ENCODE measurements at places on chromosomes 7 and 10.
A peak's percentile ranks its signal among the peaks of the same experiment; 100 is the strongest.

DNA sequence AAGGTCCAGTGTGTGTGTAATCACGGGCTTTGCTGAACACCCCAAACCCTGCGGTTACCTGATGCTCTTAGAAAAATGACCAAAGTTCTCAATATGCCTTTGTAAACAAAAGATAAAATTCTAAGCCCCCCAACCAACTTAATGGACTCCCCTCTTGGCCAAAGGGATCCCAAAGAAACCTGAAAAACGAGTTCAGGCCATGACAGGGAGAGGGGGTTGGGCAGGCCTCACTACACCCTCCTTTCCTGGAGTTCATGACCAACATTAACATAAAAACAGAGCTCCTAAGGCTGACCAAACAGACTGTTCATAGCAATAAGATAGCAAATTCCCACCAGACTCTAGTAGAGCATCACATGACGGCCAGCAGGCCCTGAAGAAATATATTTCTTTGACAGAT lies 3.0 kb upstream of the VIPR2 start:
- DNase-seq, result no peak

DNA sequence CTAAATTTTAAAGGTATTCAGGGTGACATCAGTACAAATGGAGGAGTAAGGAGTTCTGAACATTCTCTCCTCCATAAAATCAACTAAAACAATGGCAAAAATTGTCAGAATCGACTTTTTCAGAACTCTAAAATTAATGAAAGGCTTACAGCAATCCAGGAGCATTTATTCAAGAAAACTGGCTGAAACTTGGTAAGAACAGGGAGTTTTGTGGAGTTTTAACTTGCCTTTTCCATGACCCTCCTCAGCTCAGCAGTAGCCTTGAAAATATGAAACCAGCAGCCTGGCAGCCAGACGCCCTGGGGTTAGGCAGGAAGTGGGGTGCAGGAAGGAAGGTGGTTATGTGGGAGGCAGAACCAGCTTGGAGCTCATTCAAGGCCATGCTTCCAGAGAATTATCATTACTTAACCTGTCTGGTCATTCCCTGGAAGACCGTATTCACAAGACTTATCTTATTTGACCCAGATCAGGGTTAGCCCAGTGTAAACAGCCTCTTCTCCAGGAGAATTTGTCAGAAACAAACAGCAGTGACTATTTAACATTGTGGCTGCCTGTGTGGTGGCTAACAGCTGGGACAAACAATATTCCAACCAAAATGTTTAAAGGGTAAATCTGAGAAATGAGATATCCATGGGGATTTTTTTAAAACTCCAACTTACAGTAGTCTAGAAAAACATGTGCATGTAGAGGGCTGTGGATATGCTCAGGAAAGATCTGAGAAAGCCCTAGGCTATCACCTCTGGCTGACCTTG lies 75.7 kb upstream of the MACROH2A2 start:
- DNase-seq, result no peak

DNA sequence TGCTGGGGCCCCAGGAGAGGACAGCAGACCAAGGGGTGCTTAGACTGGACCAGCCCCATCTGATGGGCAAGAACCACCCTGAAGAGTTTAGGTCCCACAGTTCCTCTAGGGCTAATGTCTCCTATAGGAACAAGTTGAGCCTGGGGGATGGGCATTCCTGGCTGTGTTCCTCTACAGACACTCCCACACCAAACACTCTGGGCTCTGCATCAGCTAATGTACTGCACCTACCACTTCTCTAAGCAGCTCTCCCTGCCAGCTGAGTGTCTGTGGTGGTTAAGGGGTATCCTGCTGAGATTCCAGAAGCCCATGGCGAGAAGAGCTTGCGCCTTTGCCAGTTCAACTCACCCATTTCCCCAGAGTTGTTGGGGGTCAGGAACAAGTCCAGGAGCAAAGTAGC lies 284.1 kb upstream of the CSTF2T start:
- no peak for DNase-seq

GRCh38 chr10:17062009-17062408 lies 67.6 kb downstream of the CUBN start:
- no peak for DNase-seq

DNA sequence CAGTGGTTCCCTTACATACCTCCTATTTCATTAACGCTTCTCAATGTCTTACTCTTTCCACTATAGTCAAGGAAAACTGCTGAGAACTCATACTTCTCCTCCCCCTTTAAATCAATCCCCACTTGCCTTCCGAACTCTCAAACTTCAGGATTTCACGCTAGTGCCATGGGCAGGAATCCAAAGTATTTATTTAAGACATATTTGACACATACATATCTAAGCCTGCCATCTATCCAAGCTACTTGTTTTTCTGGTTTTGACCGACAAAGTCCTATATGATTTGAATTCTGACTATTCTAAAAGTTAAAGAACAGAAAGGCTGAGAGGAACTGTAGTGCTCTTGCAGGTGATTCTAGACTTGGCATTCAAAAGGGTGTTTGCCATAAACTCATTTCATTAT lies 51.8 kb downstream of the CCDC6 start:
- no peak for DNase-seq

DNA sequence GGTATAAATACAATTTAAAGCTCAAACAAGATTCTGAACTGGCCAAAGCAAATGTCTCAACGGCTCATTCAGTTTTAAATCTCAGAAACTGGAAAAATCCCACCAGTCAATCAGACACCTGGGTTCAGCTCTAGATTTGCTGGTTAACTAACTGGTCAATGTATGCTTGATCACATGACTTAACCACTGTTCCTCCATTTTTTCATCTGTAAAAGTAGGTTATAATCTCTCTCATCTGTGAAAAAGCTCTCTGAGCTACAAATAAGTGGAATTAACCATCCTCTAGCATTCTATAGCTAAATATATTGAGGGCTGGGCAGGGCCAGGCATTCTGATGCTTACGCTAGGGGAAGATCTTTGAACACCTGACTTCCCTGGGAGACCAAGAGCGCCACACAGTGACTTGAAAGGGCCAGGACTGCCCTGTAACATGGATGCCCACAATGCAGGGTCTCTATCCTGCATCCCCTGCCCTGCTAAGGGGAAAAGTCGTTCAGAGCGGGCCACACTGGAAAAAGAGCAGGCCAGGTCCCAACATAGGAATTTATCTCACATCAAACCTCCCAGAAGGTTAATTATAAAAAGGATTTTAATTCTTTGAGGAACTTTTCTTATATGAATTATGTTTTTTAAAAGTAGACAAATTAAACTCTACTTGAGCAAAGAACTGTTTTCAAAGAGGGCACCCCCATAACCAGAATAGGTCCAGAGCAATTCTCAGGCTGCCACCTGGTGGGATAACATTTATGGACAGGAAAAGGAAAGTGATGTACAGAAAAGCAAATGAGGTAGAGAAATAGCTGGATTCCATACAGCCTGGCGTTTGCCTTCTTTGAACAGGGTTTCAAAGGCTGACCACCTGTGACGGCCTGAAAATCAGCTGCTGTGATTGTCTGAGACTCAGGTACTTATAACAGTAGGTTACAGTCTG lies 1.8 kb downstream of the RP9 start:
- DNase-seq, result peak; percentile 72

DNA sequence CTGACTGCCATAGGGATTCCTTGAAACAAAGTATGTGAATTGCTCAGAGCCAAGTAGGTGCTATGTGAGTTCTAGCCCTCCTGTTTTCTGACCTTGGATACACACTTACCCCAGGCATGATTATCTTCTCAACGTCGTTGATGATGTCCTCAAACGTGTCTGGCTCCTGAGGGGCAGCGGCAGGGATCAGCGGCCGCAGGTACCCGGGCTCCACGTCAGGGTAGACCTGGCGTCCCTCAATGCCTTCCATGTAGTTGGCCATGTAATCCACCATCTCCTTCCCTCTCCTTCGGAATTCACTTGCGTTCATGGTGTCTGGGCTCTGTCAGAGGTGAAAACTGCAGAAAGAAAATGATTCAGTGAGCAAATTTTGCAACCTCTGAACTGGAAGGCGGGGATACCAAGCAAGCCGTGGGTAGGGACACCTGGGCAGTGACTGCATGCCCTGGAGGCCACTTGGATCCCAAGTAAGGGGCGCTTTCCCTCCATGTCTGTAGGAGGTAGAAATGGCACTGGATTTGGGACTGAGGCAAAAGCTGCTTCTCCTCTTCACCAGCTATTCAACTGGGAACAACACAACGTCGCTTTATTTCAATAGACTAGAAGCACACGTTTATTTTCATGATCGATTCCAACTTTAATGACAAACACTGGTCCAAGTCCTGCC lies 21.3 kb downstream of the DDC start:
- DNase-seq, result no peak

Measured in CD4-positive, alpha-beta T cell treated with Interleukin-21 for 1 hour (primary cell).